Thoracic aorta (tissue), 2 donors: ENCODE measurements at places on chromosomes 2 and 18. TPM values are rescaled to one million over a fixed set of nuclear protein-coding genes. Genes with fewer than 3 reads are reported as not detected.

The UGT1A5 gene
- total RNA-seq = not detected

The PCARE gene
- total RNA-seq = not detected

GRCh38 chr2:205030695-205031094 is 485.4 kb downstream of the PARD3B start:
- DNase-seq = no peak

GRCh38 chr2:70937866-70938585 is 2.3 kb downstream of the ATP6V1B1 start:
- no peak for DNase-seq

DNA sequence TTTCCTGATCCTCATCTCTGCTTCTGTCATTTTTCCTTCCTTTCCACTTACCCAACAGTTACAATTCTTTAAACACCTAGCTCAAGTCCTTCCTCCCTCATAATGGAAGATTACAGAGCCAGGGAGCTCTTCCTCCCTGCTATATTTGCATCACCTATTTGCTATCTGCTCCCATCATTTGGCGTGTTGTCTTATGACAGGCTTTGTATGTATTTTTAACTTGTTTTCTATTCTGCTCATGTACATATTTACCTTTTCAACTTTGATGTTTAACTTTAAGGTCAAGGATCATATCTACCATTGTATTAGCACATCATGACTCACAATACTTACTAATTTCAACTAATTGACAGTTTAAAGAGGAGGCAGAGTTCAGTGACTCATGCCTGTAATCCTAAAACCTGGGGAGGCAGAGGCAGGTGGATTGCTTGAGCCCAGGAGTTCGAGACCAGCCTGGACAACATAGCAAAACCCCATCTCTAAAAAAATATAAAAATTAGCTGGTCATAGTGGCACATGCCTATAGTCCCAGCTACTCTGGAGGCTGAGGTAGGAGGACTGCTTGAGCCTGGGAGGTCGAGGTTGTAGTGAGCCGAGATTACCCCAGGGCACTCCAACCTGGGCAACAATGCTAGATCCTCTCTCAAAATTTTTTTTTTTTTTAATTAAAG is 308.0 kb upstream of the STON1 start:
- DNase-seq = no peak

DNA sequence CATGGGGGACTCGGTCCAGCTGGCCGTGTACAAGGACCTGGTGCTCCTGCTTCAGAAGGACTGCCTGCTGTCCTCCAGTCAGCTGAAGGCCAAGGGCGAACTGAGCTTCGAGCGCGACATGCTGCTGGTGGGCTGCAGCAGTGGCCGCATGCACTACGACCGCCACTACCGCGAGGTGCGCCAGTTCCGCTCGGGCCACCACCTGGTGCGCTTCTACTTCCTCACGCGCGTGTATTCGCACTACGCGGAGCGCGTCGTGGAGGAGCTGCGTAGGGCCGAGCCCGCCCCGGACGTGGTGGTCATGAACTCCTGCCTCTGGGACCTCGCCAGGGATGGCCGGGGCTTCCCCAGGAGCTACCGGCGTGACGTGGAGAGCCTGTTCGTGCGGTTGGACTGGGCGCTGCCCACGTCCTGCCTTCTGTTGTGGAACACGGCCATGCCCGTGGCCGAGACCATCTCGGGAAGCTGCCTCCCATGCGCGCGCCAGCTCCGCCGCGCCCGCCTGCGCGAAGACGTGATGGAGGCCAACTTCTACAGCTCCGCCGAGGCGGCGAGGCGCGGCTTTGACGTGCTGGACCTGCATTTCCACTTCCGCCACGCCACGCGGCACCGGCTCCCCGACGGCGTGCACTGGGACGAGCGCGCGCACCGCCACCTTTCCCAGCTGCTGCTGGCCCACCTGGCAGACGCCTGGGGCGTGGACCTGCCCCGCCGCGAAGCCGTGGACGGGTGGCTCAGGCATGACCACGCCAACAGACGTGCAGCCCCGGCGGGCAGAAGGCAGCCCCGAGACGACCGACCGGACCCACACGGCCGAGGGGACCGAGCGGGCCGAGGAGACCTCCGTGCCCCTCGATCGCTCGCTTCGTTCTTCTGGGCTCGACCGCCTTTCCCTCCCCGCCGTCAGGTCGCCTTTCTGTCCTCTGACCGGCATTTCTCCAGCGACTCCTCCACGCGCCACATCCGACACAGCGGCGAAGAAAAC is 293.9 kb upstream of the ERBB4 start:
- no peak for DNase-seq
